ENCODE measurements at places on chromosomes 7 and 10.

DNA sequence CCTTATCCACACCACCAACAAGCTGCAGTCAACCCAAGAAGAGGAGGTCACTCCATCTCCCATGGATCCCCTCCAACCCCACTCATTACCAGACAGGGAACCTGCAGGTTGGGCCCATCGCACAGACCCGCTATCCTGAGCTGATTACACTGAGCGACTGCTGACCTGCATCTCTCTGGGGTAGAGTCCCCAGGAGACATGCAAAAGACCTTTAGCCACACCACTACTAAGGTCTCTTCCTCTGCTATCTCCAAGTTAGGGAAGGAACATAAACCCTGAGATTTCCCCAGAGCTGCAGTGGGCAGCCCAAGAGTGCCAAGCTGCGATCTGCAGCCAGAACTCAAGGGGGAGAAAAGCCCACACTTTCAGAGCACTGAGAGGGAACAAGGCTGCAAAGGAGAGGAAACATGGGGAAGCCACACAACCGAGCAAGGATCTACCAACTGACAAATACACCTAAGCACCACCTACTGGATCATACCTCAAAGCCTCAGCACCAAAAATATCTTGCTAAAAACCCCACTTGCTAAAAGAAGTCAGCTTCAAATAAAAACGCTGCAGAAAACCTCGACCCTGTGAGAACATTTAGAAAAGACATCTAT is 298.2 kb downstream of the SORCS1 start:
- no peak overlapping the region for H3K4me3 ChIP-seq
- no peaks in the 10 kb centered on the region for H3K27me3 ChIP-seq
- no peak overlapping the region for H3K27ac ChIP-seq
- H3K4me1 ChIP-seq = no peaks in the 10 kb centered on the region

DNA sequence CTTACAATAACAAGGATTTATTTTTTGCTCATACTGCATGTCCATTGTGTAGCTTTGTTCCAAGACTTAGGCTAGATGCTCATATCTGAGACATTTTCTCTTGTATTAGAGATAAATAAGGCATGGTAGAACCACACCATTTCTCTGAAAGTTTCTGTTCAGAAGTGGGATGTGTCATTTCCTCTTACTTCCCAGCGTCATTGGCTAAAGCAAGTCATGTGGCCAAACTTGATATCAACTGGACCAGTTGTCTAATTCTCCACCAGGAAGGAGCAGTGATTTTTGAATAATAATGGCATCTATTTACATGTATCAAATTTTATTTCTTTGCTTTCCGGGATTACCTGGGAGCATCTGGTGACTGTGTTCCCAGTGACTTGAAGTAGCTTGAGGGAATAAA is 38.3 kb downstream of the AHCYL2 start:
- H3K27me3 ChIP-seq = no peaks in the 10 kb centered on the region
- no peak for DNase-seq
- no peak overlapping the region for H3K27ac ChIP-seq

GRCh38 chr7:31734456-31734855 is 47.4 kb downstream of the PPP1R17 start:
- no peaks in the 10 kb centered on the region for H3K4me1 ChIP-seq
- no peak overlapping the region for H3K27ac ChIP-seq
- H3K4me3 ChIP-seq = no peak overlapping the region
- no peak for DNase-seq

- H3K27ac ChIP-seq = no peak overlapping the region
- H3K4me3 ChIP-seq = no peak overlapping the region
- H3K4me1 ChIP-seq = no peaks in the 10 kb centered on the region
- H3K36me3 ChIP-seq = no peaks in the 10 kb centered on the region
These were observed 72.9 kb downstream of the GNAI1 start for GRCh38 chr7:80207501-80207900.

DNA sequence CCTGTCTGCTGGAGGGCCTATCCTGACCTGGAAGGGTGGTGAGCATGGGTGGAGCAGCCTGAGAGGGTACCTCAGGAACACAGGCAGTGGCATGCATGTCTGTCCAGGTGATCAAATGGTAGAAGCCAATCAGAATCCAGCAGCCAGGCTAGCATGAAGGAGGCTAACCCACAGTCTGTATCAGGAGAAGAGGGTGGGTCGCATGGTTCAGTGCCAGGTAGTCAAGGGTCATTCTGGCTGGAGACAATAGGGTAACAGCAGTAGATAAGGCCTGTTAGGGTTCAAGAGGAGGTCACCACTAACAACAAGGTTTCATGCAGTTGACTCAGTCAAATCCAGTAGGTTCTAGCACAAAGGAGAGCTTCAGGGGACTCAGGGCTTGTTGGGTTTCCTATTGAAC is 10.4 kb downstream of the ALDH18A1 start:
- no peak overlapping the region for H3K27ac ChIP-seq
- no peaks in the 10 kb centered on the region for H3K27me3 ChIP-seq
- no peak for DNase-seq
- no peak overlapping the region for H3K4me3 ChIP-seq
- peaks cover 22% of the 10 kb centered on the region for H3K36me3 ChIP-seq
- peaks cover 17% of the 10 kb centered on the region for H3K4me1 ChIP-seq

- no peak overlapping the region for H3K4me3 ChIP-seq
- DNase-seq = no peak
- H3K27me3 ChIP-seq = no peaks in the 10 kb centered on the region
- peaks cover 30% of the 10 kb centered on the region for H3K4me1 ChIP-seq
These were observed 32.0 kb downstream of the EXOC6 start for GRCh38 chr10:92880233-92880861.

DNA sequence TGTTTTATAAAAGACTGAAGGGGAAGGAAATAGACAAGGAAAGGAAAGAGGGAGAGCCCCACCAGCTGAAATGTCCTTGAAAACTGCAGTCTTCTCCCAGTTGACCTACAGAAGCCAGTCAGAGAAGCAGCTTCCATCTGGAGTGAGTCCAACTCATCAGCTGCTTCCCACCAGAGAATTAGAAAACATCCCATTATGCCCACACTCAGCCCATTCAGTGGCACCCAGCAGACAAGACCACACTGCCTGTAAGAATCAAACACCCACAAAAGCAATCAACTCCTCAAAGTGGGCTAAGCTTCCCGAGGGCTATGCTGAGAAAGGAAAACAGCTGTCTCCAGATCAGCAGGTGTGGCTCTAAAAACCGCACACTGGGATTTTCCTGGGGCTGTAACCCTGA is 29.6 kb upstream of the TMEM213 start:
- H3K27me3 ChIP-seq = peaks cover 15% of the 10 kb centered on the region
- no peak for DNase-seq
- H3K4me1 ChIP-seq = no peaks in the 10 kb centered on the region
- H3K4me3 ChIP-seq = no peak overlapping the region
- peak overlapping the region; percentile 52 for H3K27ac ChIP-seq
- H3K36me3 ChIP-seq = no peaks in the 10 kb centered on the region

- no peaks in the 10 kb centered on the region for H3K4me1 ChIP-seq
- no peak overlapping the region for H3K4me3 ChIP-seq
- no peaks in the 10 kb centered on the region for H3K36me3 ChIP-seq
- DNase-seq = no peak
- no peaks in the 10 kb centered on the region for H3K27me3 ChIP-seq
- H3K27ac ChIP-seq = no peak overlapping the region
These were observed 433.8 kb upstream of the FOXK1 start for GRCh38 chr7:4248295-4248694.

DNA sequence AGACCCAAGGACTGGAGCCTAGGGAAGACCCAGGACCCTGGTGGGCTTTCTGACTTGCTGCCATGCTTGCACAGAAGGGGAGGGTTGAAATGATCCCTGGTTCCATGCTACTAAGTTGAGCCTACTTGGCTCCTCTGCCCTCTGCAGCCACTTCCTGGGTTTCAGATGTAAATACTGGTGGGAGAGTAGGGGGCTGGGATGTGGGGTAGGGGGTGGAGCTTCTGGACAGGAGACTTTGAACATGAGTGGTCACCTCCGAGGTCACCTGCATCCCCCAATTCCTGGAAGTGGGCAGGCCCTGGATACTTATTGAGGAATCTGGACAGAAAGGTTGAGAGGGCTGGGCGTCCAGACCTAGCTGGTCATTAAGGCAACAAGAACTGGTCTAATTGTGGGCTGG is 2.9 kb upstream of the ZMIZ1 start:
- H3K36me3 ChIP-seq = peaks cover 5% of the 10 kb centered on the region
- peak overlapping the region; percentile 89 for H3K4me3 ChIP-seq
- DNase-seq = no peak
- H3K4me1 ChIP-seq = peaks cover 37% of the 10 kb centered on the region
- H3K27me3 ChIP-seq = peaks cover 9% of the 10 kb centered on the region
- H3K27ac ChIP-seq = no peak overlapping the region

GRCh38 chr10:115657161-115657860 is 564.1 kb downstream of the ATRNL1 start:
- no peaks in the 10 kb centered on the region for H3K27me3 ChIP-seq
- H3K4me1 ChIP-seq = no peaks in the 10 kb centered on the region
- no peaks in the 10 kb centered on the region for H3K36me3 ChIP-seq
- H3K4me3 ChIP-seq = no peak overlapping the region
- no peak for DNase-seq
- H3K27ac ChIP-seq = no peak overlapping the region

DNA sequence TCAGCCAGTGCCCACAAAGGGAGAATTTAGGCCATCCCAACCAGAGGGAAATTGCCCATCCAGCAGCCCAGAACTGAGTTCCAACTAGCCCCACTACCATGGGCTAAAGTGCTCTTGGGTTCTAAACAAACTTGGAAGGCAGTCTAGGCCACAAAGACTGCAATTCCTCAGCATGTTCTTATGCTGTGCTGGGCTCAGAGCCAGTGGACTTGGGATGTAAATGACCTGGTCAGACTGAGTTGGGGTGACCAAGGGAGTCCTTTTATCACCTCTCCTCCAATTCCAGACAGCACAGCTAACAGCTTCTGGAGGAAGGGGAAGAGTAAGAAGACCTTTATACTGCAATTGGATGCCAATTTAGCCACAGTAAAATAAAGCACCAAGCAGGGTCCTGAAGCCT is 607.2 kb upstream of the KCND2 start:
- H3K27me3 ChIP-seq = no peaks in the 10 kb centered on the region
- no peaks in the 10 kb centered on the region for H3K36me3 ChIP-seq
- H3K27ac ChIP-seq = no peak overlapping the region
- no peaks in the 10 kb centered on the region for H3K4me1 ChIP-seq

DNA sequence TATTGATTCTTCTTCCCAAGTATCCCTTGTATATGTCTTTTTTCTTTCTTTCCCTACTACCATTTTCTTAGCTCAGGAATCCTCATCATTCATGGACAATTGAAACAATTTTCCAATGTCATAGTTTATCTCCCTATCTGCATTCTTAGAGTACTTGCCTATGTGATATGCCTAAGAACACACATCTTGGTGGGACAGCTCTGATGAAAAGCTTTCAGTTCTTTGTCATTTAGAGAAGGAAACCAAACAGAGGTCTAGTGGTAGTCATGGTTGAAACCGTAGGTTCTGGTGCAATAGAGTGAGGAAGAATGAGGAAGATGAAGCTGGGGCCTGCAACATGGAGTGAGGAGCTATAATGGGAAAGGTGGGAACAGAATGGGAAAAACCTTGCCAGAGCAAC is 28.2 kb downstream of the TDRD1 start:
- H3K27me3 ChIP-seq = peaks cover 31% of the 10 kb centered on the region
- no peak overlapping the region for H3K4me3 ChIP-seq
- H3K27ac ChIP-seq = no peak overlapping the region
- DNase-seq = no peak

DNA sequence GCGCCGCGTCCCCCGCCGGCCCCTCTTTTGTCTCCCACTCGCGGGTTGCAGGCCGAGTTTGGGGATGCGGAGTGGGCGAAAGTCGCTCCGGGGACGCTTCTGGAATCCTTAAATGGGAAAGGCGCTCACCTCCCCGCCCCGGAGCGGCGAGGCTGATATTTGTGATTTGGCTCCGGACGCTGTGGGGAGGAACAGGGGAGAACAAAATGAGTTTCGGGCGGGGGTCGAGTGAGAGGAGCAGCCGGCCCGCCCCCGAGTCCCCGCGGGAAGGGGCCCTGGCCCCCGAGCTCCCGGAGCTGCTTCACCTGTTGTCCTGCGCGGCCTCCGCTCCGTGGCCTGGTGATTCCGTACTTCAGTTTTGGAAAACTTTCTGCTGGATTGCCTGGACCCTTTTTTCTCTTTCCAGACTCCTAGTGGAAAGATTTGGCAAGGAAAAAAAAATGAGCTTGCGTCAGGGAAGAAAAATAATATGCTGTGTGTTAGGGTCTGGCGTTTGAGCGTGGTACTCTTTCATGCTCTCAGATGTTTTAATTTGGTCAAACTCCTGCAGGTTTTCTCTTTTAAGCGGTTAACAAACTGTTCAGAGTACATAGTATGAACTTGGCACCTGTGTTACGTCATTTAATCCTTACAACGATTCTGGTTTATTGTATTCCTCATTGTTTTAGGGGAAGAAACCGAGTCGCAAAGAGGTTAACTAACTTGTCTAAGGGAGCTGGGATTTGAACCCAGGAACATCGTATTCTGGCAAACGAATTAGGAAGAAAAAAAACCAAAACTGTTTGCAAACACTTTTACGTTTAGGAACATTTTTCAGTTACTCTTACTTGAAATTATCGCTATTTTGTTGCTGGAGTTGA is 924 bp downstream of the BMPR1A start:
- peaks cover 4% of the 10 kb centered on the region for H3K36me3 ChIP-seq
- H3K4me1 ChIP-seq = peaks cover 45% of the 10 kb centered on the region
- H3K27me3 ChIP-seq = no peaks in the 10 kb centered on the region
- DNase-seq = no peak

DNA sequence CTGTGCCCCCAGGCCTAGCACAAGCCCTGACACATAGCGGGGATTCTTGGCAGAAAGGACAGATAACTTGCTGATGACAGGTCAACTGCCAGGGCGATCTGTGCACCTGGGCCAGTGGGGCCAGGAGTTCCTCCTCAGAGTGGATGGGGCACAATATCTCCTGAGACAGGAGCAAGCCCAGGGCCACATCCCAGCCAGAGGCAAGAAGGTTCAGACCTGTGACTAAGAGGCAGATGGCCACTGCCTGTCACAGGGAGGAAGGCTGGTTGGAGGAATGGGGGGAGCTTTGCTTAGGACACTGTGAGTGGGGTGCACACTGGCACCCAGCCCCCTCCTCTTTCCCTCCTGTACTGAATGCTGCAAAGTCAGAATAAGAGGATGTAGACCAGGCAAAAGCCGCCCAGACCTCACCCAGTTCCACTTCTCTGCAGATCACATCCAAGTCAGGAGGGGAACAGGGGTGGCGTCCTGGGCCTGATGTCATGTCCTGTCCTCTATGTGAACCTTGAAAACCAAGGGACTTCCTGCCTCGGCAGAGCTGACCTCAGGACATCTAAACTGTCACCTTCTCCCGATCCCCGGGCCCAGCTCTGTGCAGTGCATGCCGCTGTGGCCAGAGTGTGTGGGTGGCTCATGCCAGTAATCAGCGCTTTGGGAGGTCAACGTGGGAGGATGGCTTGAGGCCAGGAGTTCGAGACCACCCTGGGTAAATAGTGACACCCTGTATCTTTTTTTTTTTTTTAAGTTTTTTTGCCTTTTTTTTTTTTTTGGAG is 1.3 kb downstream of the GUSB start:
- peak; percentile 66 for DNase-seq
- H3K27me3 ChIP-seq = no peaks in the 10 kb centered on the region
- H3K36me3 ChIP-seq = peaks cover 19% of the 10 kb centered on the region
- peak overlapping the region; percentile 78 for H3K4me3 ChIP-seq
- H3K27ac ChIP-seq = peak overlapping the region; percentile 94

GRCh38 chr7:112511451-112512202 is 30.8 kb downstream of the LSMEM1 start:
- no peaks in the 10 kb centered on the region for H3K4me1 ChIP-seq
- peaks cover 34% of the 10 kb centered on the region for H3K27me3 ChIP-seq
- no peak for DNase-seq
- no peak overlapping the region for H3K4me3 ChIP-seq
- no peak overlapping the region for H3K27ac ChIP-seq
- H3K36me3 ChIP-seq = no peaks in the 10 kb centered on the region

- H3K27ac ChIP-seq = no peak overlapping the region
- H3K36me3 ChIP-seq = peaks cover 2% of the 10 kb centered on the region
- H3K4me3 ChIP-seq = no peak overlapping the region
- DNase-seq = no peak
- no peaks in the 10 kb centered on the region for H3K4me1 ChIP-seq
These were observed 117.5 kb upstream of the HGF start for GRCh38 chr7:81887098-81888090.
